ENCODE measurements at places on chromosomes 11 and 22.

GRCh38 chr11:78177216-78177615 is 11.2 kb downstream of the KCTD21 start:
- DNase-seq, result no peak
- no peaks in the 10 kb centered on the region for H3K4me1 ChIP-seq
- H3K27ac ChIP-seq, result no peak overlapping the region
- H3K27me3 ChIP-seq, result no peaks in the 10 kb centered on the region

- H3K36me3 ChIP-seq, result no peaks in the 10 kb centered on the region
- no peak overlapping the region for H3K4me3 ChIP-seq
- no peak for DNase-seq
- H3K4me1 ChIP-seq, result no peaks in the 10 kb centered on the region
Observed at GRCh38 chr11:126823274-126823673, 177.3 kb downstream of the KIRREL3 start.

- H3K4me3 ChIP-seq, result peak overlapping the region; percentile 29
- H3K27me3 ChIP-seq, result no peaks in the 10 kb centered on the region
- peak overlapping the region; percentile 39 for H3K27ac ChIP-seq
- no peaks in the 10 kb centered on the region for H3K36me3 ChIP-seq
Observed at GRCh38 chr22:17777005-17777716, 2.9 kb upstream of the BID start.

DNA sequence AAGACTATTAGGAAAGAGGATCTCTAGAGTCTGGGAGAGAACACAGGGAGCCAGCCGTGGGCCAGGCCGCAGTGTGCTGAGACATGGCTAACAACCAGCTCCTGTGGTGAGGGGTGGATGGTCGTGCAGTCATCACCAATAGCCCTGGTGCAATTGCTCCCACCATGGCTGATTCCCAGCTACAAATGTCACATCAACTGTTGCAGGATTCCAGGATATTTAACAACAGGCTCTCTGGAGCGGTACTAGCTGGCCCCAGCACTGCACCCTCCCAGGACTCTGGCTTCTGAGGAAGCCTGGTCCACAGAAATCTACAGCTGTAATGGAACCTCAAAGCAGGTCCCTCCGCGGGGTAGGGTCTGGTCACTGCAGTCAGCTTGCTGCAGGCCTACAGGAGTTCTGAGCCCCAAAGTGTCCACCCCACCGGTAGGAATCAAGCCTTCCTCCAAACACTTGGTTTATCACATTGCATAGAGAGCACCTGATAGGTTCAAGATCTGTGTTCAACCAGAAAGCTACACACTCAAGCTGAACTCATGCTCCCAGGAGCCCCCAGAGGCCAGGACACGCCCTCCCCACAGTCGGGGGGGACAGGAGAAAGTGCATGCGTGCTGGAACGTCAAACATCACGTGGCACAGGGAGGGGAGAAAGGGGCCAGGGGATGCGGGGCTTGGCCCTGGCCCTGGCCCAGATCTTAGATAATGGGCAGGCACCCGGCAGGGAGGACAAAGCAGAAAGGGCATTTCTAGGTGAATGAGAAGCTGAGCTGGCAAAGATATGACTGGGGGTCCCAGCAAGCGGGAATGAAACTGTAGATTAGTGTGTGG is 609.0 kb downstream of the TBC1D22A start:
- no peak overlapping the region for H3K4me3 ChIP-seq
- H3K27me3 ChIP-seq, result peaks cover 24% of the 10 kb centered on the region
- H3K36me3 ChIP-seq, result no peaks in the 10 kb centered on the region
- H3K4me1 ChIP-seq, result no peaks in the 10 kb centered on the region

DNA sequence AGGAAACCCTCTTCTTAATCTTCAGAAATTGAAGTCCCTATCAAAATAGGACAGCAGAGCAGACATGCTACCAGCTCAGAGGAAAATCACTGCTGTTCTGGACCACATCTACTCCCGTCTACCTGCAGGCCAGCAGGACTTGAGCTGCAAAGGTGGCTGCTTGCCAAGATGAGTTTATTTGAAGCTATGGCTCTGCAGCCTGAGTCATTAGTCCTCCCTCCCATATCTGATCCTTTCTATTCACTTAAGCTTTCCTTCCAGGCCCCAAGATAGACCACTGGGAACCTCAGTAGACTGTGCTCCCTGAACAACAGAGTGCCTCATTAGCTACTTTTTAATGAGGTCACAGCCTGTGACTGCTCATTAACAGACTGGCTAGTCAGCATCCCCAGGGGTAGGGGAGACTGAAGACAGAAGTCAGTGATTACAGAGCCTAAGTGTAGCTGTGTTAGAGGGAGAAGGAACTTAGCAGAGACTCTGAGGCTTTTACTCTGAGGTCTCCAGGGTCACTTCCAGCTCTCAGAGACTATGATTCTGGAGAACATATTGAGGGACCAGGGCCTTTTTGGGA is 6.8 kb upstream of the OR10A2 start:
- no peaks in the 10 kb centered on the region for H3K36me3 ChIP-seq
- no peak overlapping the region for H3K27ac ChIP-seq
- DNase-seq, result no peak
- H3K27me3 ChIP-seq, result no peaks in the 10 kb centered on the region
- H3K4me3 ChIP-seq, result no peak overlapping the region
- peaks cover 14% of the 10 kb centered on the region for H3K4me1 ChIP-seq

DNA sequence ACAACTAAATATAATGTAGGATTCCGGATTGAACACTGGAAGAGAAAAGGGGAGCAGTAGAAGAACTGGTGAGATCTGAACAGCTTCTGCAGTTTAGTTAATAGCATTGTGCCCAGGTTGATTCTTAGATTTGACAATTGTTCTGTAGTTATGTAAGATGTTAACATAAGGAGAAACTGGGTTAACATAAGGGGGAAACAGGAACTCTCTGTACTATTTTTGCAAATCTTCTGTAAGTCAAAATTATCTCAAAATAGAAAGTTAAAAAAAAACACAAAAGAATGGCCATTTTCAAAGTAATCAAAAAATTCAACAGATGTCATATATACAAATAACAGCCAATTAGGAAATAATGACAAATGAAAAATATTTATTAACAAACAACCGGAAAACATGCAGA is 18.7 kb upstream of the LRP5 start:
- peaks cover 10% of the 10 kb centered on the region for H3K4me1 ChIP-seq
- no peaks in the 10 kb centered on the region for H3K36me3 ChIP-seq
- no peak overlapping the region for H3K4me3 ChIP-seq
- DNase-seq, result no peak

DNA sequence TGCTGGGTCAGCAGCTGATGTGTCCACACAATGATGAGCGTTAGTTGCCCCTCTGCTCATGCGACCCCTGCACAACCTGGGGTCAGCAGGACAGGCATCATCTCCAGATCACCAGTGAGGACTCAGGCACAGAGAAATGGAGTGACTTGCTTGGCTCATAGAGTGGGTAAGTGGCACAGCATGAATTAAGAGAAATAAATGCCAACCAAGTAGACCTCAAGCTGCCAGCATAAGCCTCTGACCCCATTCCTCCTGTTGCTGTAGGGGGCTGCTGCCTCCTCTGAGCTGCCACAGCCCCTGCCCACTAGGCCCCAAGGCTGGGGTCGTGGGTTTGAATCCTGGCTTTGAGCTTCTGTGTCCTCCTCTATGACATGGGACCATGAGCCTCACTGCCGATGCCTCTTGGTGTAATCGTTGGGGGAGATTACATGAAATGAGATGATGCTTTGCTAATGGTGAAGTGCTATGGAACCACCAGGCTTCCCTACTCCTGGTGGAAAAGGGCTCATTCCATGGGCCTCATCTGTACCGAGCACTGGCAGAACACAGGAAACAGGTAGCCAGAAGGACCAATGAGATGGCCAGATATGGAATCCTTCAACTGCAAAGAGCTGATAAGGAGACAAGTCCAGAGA is 33.6 kb downstream of the LRRC32 start:
- H3K27ac ChIP-seq, result no peak overlapping the region
- H3K4me3 ChIP-seq, result no peak overlapping the region
- no peaks in the 10 kb centered on the region for H3K36me3 ChIP-seq
- no peaks in the 10 kb centered on the region for H3K27me3 ChIP-seq
- no peaks in the 10 kb centered on the region for H3K4me1 ChIP-seq
- peak; percentile 29 for DNase-seq

- H3K27me3 ChIP-seq, result no peaks in the 10 kb centered on the region
- H3K36me3 ChIP-seq, result peaks cover 5% of the 10 kb centered on the region
- H3K4me3 ChIP-seq, result no peak overlapping the region
- H3K4me1 ChIP-seq, result no peaks in the 10 kb centered on the region
- DNase-seq, result no peak
Observed at GRCh38 chr22:26708256-26709009, 51.0 kb downstream of the MIAT start.

GRCh38 chr22:45169591-45170466 is 6.1 kb downstream of the NUP50 start:
- no peaks in the 10 kb centered on the region for H3K27me3 ChIP-seq
- H3K36me3 ChIP-seq, result peaks cover 69% of the 10 kb centered on the region
- H3K4me3 ChIP-seq, result no peak overlapping the region
- H3K27ac ChIP-seq, result no peak overlapping the region
- no peak for DNase-seq

DNA sequence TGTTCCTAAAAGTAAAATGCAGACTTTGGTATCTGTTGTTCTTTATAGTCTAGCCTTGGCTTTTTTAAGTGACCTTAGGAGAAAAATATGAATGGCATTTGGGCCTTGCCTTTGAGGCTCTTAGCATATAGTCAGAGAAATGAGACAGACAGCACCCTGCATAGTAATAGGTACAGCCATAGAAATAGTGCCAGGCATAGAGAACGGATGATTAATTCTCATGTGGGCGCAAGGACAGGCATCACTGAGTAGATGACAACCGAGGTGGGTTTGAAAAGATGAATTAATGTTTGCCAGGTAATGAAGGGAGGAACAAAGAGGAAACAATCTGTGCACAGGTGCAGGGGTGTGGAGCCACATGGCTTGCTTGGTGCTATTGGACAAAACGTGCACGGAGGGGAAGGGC is 90.5 kb downstream of the BMAL1 start:
- no peaks in the 10 kb centered on the region for H3K4me1 ChIP-seq
- no peaks in the 10 kb centered on the region for H3K27me3 ChIP-seq
- no peak overlapping the region for H3K4me3 ChIP-seq
- H3K27ac ChIP-seq, result no peak overlapping the region
- no peak for DNase-seq
- H3K36me3 ChIP-seq, result peaks cover 22% of the 10 kb centered on the region

GRCh38 chr11:65381716-65382032 is 772 bp downstream of the SLC25A45 start:
- peak overlapping the region; percentile 49 for H3K4me3 ChIP-seq
- H3K27ac ChIP-seq, result peak overlapping the region; percentile 99
- H3K4me1 ChIP-seq, result peaks cover 54% of the 10 kb centered on the region
- no peaks in the 10 kb centered on the region for H3K36me3 ChIP-seq

- H3K27ac ChIP-seq, result peak overlapping the region; percentile 99
- H3K36me3 ChIP-seq, result peaks cover 21% of the 10 kb centered on the region
- no peak overlapping the region for H3K4me3 ChIP-seq
- H3K27me3 ChIP-seq, result no peaks in the 10 kb centered on the region
Observed at GRCh38 chr22:38707346-38707745, 1.6 kb downstream of the GTPBP1 start.

DNA sequence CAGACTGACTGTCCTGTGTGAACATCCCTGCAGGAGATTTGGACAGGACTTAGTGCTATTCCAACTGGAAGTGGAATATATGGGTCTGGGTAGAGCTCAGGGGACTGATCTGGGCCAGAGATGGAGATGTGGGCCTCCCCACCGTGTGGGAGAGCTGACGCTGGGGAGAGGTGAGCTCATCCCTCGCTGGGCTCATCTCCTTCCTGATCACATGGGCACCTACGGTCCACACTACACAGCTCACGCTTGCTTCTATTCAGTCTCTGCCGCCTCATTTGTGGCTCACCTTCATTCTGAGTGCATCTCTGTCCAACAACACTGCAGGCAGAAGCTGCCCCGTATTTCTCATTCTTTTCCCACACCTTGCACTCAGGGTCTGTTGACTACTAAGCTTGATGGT is 16.6 kb upstream of the RAB1B start:
- no peak overlapping the region for H3K27ac ChIP-seq
- no peak overlapping the region for H3K4me3 ChIP-seq
- H3K36me3 ChIP-seq, result no peaks in the 10 kb centered on the region
- no peaks in the 10 kb centered on the region for H3K27me3 ChIP-seq
- H3K4me1 ChIP-seq, result peaks cover 7% of the 10 kb centered on the region

- peak overlapping the region; percentile 98 for H3K27ac ChIP-seq
- no peaks in the 10 kb centered on the region for H3K27me3 ChIP-seq
- DNase-seq, result no peak
Observed at GRCh38 chr11:73139476-73140198, 2.5 kb downstream of the FCHSD2 start.

- H3K27me3 ChIP-seq, result peaks cover 23% of the 10 kb centered on the region
- DNase-seq, result no peak
- H3K36me3 ChIP-seq, result peaks cover 8% of the 10 kb centered on the region
- H3K27ac ChIP-seq, result peak overlapping the region; percentile 56
- H3K4me1 ChIP-seq, result peaks cover 45% of the 10 kb centered on the region
Observed at GRCh38 chr22:50270666-50271394, 650 bp upstream of the MAPK11 start.

GRCh38 chr11:16242806-16243205 is 113.5 kb downstream of the SOX6 start:
- H3K36me3 ChIP-seq, result no peaks in the 10 kb centered on the region
- no peak overlapping the region for H3K4me3 ChIP-seq
- no peak overlapping the region for H3K27ac ChIP-seq
- H3K4me1 ChIP-seq, result peaks cover 8% of the 10 kb centered on the region
- H3K27me3 ChIP-seq, result no peaks in the 10 kb centered on the region

GRCh38 chr11:69648679-69649575 is 8.0 kb downstream of the CCND1 start:
- H3K36me3 ChIP-seq, result no peaks in the 10 kb centered on the region
- peak; percentile 60 for DNase-seq
- H3K27ac ChIP-seq, result no peak overlapping the region

DNA sequence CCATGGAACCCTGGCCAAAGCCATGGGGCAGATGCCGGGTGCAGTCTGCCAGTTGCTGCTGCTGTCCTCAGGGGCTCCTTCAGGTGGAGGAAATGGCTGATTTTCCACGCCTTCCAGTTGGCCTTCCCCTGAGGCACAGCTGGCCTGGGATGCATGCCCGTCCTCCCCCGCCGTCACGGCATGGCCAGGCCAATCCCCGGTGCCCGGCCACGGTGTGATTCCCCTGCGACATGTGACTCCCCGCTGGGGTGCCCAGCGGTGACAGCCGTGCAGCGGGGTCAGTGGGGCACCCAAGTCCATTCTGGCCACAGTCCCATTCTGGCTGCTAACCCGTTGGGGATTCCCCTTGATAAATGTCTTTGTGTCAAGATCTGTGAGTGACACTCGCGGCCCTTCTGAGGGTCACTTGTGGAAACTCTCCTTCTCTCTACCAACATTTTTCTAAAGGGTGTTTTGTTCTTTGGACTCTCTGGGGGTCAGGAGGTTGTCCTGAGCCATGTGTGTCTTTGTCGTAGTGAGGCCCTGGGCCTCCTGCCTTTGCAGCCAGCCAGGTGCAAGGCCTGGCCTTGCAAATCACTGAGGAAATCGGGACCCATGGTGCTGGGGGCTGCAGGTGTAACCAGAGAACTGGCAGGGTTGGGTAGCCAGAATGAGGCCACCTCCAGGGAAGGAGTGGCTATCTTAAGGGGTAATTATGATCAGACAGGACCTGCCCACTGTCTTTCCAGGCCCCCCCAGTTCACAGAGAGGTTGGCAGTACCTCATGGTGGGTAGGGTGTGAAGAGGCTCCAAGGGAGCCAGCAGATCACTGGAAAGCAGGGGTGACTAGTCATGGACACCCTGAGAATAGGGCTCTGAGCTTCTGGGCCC is 37.1 kb downstream of the KCNQ1OT1 start:
- H3K27ac ChIP-seq, result no peak overlapping the region
- H3K27me3 ChIP-seq, result no peaks in the 10 kb centered on the region
- peaks cover 14% of the 10 kb centered on the region for H3K4me1 ChIP-seq
- no peak for DNase-seq
- no peak overlapping the region for H3K4me3 ChIP-seq
